ENCODE measurements at places on chromosomes 11 and 22.

DNA sequence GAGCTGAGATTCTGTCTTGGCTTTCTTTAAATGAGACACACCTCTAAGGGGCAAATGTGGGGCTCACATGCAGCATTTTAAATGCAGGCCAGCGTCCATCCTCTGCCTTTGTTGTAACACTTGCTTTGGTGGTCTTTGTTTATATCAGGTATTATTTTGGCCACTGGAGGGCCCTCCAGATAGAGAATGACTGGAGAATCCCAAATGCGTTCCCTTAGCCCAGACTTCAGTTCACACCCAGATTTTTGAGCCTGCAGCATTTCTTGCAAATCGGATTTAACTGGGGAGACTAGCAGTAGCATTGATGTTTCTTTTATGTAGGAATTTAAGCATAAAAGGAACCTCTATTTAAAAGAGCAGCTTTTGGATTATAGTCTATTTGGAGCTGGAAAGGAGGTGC lies 200.2 kb upstream of the SORL1-AS1 start:
- DNase-seq = no peak

GRCh38 chr22:39290724-39291161 lies 28.7 kb downstream of the RPL3 start:
- DNase-seq = peak; percentile 78

- DNase-seq = no peak
These were observed 765.1 kb downstream of the KCNA4 start for GRCh38 chr11:29251738-29252137.

DNA sequence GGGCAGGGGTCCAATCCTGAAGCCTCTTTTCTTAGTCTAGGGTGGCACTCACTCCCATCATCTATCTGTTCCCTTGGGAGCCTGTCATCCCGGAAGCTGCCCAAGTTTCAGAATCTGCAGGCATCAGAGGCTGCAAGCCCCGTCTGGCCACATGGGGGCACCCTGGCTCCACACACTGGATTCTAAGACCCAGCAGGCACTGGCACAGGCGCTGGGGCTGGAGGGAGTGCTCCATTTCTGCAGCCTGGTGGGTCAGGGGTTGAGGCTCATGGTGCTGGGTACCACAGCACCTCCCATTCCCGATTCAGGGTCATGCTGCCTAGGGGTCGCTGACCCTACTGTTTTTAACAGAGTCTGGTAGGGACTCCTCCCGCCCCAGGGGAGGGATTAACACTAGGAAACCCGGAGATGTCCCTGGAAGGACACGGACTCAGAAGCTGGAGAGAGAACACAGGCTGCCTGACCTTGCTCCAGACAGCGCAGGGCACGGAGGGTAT lies 243.9 kb upstream of the SYN3 start:
- DNase-seq = peak; percentile 6

All from NCI-H226 (cell line).